ENCODE measurements at places on chromosomes 6 and 20. TPM values are rescaled to one million over a fixed set of nuclear protein-coding genes. Genes with fewer than 3 reads are reported as not detected.
A peak's percentile ranks its signal among the peaks of the same experiment; 100 is the strongest.

The GRM1 gene
- total RNA-seq: 0.79 TPM

The SNAI1 gene
- total RNA-seq: 4.0 TPM

The BPIFB1 gene
- not detected for total RNA-seq

The TMEM170B gene
- total RNA-seq: 19.7 TPM

The RUNX2 gene
- total RNA-seq: 0.09 TPM

The NPBWR2 gene
- not detected for total RNA-seq

The CRISP3 gene
- total RNA-seq: not detected

The C20orf144 gene
- total RNA-seq: not detected

The TRIM40 gene
- total RNA-seq: not detected

DNA sequence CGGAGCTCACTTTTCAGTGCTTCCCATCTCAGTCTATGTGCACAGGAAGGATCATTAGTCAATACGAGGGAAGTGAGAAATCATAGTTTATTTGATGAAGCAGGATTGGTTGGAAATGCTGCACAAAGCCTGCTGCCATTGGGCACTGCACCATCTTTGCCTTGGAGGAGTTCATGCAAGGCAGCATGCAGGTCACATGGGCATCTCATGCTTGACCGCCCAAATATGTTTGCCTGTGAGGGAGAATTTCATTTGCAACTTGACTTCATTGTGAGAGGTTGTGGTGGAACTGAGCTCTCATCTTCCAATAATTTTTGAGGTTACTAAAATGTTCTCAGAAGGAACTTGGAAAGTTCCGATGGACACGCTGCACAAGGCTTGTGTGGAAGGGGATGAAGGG, 83.9 kb upstream of the SYNDIG1 start:
- no peak for DNase-seq

GRCh38 chr6:35179901-35180535, 33.7 kb upstream of the SCUBE3 start:
- no peak for DNase-seq

- peak; percentile 95 for DNase-seq
Observed at GRCh38 chr20:25584905-25585704, at the start of gene NINL. Gene NINL, minus strand, starts transcription at chr20:25585531. Its CDS starts 58,944 bp downstream, at chr20:25526587.

DNA sequence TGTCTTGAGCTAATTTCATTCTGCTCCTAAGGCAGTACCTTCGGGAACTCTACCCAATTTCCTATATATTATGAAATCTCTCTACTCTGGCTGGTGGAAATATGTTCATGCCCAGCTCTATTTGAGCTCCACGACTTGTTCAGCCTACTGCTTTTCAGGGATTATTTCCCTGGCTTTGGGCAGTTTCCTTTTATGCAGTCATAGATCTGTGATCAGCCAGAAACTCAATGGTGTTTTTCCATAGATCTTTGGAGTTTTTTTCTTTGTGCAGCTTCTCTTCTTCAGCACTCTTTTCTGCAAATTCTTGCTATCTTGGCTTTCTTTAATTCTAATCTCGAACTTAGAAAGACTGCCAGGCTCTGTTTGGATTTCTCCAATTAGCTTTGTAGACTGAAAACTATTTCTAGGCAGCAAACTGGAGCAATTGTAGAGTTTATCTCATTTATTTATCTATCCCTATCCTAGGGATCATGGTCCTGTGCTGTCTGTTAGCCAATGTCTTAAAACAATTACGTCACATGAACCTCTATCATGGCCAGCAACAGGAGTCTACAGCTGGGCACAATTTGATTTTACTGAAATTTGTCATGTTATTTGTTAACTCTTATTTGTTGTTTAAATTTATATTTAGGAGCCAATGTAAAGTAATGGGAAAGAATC, 328.4 kb downstream of the BCKDHB start:
- DNase-seq: no peak

DNA sequence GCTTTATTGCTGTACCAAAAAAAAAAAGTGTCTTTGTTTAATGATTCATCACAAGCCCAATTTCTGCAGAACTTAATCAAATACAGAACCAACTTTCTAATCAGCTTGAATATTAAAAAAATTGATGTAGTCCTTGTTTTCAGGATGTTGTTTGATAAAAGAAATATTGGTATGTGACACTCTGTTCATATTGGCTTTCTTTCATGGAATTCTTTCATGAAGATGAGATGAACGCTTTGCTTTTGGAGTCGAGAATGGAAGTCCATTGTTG, 184.3 kb downstream of the ZNF217 start:
- DNase-seq: no peak

GRCh38 chr20:8948442-8949020, 120.4 kb upstream of the PLCB4 start:
- DNase-seq: no peak

GRCh38 chr6:140082867-140083297, 708.4 kb upstream of the CITED2 start:
- no peak for DNase-seq

- DNase-seq: peak; percentile 26
Observed at GRCh38 chr6:128491610-128492206, 28.7 kb downstream of the PTPRK start.

DNA sequence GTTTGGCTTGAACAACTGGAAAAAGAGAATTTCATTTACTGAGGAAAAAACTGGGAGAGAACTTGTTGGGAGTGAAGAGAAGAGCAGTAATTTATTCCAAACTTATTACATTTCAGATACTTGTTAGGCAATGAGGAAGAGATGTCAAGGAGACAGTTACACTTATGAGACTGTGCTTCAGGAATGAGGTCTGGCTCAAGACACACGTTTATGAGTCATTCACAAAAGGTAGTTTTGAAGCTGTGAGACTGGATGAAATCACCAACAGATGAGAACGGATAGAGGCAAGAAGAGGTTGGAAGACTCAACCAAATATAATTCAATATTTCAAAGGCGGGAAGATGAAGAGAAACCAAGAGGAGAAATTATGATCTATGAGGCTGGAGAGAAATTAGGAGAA, 70.6 kb upstream of the DEFB112 start:
- no peak for DNase-seq

- DNase-seq: no peak
Observed at GRCh38 chr6:151181706-151182363, 57.9 kb upstream of the AKAP12 start.

- peak; percentile 70 for DNase-seq
Observed at GRCh38 chr6:42454428-42454791, 2.7 kb upstream of the TRERF1 start.

- no peak for DNase-seq
Observed at GRCh38 chr6:141539617-141540016, 593.1 kb upstream of the GJE1 start.

DNA sequence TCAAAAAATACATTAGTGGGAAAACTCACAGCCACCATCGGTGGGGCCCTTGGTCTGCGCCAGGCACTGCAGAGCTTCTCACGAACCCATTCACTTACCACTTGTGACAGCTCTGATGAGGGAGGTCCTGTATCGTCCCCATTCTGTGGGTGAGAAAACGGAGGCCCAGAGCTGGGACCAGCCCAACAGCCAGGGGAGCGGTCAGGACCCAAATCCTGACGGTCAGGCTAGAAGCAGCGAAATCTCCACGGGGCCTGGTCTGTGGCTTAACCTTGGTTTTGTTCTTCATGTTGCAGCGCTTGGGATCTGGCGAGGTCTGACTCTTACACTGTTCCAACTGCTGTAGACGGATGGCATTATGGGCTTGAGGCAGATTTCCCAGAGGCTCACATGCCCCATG, 7.7 kb upstream of the VSX1 start:
- no peak for DNase-seq

DNA sequence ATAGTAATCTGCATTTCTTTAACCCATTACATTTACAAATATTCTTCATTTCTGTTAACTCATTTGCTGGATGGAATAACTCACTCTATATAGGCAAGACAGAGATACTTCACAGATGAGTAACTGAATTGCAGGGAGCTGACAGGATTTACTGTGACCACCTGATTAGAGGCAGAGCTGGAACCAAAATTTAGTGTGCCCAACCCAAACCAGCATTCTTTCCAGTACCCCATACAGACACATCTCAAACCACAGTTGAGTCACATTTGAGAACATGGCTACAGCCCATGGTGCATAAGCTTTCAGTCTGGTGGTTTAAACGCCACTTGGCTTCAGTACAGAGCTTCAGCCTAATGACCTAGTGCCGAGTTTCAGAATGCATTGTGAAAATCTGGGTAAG, 138.4 kb upstream of the TENT5A start:
- no peak for DNase-seq

GRCh38 chr6:109962271-109962670, 15.8 kb upstream of the GPR6 start:
- no peak for DNase-seq

DNA sequence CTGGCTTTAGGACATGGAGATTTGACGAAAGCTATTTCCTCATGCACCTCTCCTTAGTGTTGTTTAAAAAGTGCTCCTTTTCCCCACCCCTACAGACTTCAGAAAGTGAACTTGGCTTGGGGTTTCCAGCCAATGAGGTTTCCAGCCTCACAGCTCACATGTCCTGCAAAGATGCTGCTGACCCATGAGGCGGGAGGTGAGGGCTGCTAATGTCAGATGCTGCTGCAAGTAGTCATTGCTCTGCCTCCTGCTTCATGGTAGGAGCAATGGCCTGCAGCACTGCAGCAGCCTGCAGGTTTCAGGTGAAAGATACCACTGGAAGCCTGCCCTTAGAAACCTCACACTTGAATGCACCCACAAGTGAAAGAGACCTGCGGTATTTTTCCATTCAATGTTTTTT, 112.8 kb downstream of the LAMP5 start:
- no peak for DNase-seq

DNA sequence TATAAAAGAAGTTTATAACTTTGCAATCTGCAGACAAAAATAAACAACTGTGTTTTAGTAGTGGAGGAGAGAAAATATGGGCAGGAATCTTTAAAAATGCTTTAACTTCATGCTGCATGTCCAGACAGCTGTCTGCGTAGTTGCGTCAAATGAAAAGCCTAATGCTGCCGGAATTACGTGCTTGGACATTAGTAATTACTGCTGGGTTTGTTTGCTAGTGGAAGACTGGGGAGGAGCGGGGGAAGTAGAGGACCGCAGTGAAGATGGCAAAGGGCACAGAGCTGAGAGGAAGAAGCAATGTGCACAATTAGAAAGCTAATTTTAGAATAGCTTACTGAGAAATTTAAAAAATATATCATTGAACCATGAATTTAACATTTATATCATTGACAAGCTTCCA, 2.4 kb downstream of the SNAP25 start:
- DNase-seq: no peak

GRCh38 chr6:2434116-2434515, 188.7 kb upstream of the GMDS start:
- no peak for DNase-seq

DNA sequence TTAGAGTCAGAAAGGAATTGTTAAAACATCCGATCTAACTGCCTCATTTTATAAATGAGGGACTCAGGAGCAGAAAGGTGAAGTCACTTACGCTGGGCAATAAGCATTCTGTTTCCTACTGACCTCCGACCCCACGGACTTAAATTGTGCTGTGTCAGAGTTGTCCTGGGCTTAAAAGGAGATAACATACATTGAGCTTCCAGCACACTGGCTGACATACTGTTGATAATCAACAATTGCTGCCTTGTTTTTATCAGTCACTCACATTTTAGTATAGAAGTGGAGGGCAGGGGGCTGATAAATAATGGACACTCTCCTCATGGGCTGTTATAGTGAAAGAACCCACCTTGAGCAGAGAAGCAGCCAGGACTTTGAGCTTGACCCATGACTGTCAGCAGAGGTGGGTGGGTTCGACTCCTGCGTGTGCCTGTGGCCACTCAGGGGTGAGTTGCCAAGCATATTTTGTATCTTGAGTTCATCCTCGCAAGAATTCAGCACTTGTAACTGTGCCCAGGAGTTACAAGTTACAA, 166.5 kb upstream of the JARID2 start:
- no peak for DNase-seq

DNA sequence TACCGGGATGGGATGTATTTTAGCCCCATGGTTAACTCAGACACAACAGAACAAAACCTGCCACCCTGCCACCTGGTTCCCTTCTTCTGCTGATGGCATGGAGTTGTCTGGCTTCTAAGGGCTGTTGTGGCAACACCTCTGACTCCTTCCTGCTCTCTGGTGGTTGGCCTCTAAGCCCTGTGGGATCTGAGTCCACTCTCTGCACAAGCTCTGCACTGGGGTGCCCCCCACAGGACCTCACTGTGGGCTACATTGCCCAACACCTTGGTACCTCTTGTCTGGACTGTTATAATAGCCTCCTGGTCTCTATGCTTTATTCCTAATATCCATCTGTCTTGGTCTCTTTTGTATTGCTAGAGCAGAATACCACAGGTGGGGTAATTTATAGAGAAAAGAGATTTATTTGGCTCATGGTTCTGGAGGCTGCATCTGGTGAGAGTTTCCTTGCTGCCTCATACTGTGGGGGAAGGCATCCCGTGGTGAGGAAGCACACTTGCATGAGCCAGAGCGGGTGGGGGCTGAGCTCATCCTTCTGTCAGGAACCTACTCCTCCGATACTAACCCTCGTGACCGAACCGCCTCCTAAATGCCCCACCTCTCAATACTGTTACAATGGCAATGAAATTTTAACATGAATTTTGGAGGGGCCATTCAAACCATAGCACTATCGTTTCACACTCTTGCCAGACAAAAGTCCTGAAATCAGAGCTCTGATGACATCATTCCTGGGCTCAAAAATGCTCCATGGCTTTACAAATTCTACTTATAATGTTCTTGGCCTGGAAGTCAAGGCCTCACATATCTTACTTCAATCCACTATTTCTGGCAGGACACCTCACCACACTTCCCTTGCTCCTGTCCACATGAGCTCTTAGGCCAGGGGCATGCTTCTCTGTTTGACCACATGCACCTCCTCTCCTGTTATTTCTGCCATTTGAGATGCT, 127.2 kb downstream of the PAX1 start:
- no peak for DNase-seq

DNA sequence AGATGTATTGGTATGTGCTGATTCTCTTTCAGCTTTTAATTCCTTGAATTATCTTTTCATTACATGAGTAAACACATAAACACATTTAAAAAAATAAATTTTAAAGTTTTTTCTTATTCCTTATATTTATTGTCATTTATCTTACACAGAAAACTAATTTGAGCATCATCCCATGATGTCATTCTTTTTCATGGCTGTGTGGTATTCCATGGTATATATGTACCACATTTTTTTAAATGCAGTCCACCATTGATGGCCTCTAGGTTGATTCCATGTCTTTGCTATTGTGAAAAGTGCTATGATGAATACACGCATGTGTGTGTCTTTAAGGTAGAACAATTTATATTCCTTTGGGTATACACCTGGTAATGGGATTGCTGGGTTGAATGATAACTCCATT, 33.3 kb downstream of the OTOR start:
- no peak for DNase-seq

- DNase-seq: no peak
Observed at GRCh38 chr20:32509639-32510066, 75.5 kb downstream of the NOL4L start.

All from neural progenitor cell (in vitro differentiated cells).